ENCODE measurements at places on chromosomes 12 and 14.

- ATAC-seq, result no peak
Measured at GRCh38 chr14:97387252-97387874, 590.2 kb downstream of the VRK1 start.

DNA sequence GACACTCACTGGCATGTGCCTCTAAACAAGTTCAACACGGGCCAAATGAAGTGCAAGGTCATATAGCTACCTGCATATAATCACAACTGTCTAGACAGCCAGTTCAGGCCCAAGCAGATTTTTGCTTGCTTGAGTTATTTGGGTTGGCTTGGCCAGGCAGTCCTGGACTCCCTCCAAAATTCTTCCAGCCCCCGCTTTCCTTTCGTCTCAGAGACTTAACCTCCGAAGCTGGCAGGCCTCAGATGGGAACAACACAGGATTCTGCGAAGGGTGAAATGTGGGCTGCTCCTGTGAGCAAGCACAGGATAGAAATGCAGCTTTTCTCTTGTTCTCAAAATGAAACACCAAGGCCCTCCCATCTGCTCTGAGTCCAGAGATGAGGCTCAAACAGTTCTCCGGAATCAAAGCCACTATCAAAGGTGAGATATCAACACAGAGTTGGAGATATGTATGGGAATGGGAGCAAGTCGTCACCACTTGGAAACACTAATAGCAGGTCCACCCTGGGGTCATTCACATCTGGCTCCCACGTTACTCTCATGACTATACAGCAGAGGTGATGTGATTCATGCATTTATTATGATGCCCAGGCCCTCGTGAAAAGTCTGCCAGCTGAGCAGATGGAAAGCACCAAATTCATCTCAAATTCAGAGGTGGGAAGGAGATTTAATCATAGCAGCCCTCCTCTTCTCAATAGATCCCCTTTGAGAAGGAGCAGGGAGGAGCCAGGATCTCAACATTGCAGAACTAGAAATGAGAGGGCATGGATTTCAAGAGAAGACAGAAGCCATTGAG is 389.8 kb downstream of the NUAK1 start:
- no peak for ATAC-seq

DNA sequence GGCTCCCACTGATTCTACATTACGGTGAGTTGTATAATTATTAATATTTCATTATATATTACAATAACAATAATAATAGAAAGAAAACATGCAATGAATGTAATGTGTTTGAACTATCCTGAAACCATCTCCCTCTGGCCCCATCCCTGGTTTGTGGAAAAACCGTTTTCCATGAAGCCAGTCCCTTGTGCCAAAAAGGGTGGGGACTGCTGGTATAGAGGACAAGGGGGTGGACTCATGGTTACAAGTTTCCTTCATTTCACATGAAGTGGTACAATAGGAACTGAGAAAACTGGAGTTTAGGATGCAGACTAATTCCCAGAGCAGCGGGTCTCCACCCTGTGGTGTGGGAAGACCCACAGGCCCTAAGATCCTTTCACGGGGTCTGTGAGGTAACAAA is 3.0 kb upstream of the C1RL start:
- no peak for ATAC-seq

DNA sequence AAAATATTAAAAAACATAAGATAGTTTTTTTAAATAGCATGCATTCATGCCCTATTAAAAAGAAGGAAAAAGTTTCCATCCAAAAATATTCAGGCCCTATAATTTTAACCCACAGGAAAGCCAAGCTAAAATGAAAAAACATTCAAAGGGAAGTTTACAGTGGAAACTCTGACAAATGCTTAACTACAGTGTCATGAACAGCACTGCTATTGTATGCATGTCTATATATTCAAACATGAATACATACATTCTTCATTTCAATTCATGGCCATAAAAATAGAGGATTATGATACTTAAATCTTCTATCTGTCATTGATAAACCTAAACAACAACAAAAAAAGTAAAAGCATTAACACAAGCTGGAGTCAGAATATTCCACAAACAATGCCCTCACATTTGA is 67.4 kb downstream of the PPP2R5E start:
- no peak for ATAC-seq

DNA sequence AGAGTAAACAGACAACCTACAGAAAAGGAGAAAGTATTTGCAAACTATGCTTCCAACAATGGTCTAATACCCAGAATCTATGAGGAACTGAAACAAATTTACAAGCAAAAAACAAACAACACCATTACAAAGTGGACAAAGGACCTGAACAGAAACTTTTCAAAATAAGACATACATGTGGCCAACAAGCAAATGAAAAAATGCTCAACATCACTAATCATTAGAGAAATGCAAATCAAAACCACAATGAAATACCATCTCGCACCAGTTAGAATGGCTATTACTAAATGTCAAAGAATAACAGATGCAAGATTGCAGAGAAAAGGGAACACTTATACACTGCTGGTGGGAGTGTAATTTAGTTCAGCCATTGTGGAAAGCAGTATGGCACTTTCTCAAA is 125.8 kb downstream of the C12orf42 start:
- no peak for ATAC-seq

DNA sequence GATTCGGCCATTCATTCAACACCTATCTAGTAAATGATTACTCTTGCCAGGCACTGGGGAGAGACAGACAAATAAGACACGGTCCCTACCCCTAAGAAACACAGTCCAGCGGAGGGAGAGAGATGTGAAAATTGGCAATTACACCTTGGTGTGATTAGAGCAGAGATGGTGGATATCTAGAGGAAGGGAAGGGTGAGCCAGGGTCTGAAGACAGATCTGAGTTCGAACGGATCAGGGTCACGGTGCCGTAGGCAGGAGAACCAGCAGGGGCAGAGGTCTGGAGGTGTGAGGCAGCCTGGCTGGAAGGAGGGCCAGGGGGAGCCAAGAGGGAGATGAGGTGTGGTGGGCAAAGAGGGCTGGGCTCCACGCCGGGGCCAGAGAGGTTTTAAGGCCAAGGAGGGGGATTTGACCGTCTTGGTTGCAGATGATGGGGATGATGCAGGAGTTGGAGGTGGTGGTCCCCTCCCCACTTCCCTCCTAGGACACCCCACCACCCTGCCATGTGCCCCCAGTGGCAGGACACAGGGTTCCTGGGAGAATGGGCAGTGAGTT is 27.1 kb downstream of the FAM222A start:
- ATAC-seq, result no peak

DNA sequence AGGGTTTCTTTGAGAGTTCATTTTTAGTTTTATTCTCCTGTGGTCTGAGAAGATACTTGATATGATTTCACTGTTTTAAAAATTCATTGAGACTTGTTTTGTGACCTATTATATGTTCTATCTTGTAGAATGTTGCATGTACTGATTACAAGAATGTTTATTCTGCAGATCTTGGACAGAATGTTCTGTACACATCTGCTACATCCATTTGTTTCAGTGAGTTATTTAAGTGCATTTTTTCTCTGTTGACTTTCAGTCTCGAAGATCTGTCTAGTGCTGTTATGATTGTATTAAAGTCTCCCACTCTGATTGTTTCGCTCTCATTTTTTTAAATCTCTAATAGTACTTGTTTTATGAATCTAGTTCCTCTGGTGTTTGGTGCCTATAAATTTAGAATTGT is 1319.8 kb downstream of the TMEM121 start:
- ATAC-seq, result no peak

- no peak for ATAC-seq
Measured at GRCh38 chr14:105151084-105151837, 17.3 kb downstream of the JAG2 start.

DNA sequence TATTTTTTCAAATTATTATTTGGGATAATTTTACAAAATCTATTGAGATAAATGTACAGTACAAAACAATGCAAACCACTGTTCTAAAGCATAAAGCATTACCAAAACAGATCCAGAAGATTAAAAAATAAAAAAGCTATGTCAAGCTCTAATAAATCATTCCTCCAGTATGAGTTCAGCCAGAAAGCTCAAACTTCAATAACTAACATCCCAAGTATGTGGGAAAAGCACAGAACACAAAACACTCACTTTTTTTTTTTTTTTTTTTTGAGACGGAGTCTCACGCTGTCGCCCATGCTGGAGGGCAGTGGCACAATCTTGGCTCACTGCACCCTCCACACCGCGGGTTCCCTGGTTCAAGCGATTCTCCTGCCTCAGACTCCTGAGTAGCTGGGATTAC is 11.3 kb downstream of the SAV1 start:
- ATAC-seq, result no peak

- no peak for ATAC-seq
Measured at GRCh38 chr14:72104011-72104613, 171.9 kb downstream of the RGS6 start.

GRCh38 chr12:87051621-87052020 is 795.4 kb upstream of the MGAT4C start:
- no peak for ATAC-seq

DNA sequence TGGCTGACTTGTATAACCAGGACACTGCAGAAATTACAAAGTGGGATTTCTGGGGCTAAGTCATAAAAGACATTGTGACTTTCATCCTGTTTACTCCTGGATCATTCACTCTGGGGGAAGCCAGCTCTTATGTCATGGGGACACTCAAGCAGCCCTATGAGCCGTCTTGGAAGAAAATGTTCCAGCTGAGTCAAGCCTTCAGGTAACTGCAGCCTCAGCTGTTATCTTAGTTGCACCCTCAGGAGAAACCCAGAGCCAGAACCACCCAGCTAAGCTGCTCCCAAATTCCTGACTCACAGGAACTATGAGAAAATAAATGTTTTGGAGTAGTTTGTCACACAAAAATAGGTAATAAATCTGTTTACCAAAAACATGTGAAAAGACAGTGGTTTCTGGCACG is 43.1 kb upstream of the GXYLT1 start:
- no peak for ATAC-seq

DNA sequence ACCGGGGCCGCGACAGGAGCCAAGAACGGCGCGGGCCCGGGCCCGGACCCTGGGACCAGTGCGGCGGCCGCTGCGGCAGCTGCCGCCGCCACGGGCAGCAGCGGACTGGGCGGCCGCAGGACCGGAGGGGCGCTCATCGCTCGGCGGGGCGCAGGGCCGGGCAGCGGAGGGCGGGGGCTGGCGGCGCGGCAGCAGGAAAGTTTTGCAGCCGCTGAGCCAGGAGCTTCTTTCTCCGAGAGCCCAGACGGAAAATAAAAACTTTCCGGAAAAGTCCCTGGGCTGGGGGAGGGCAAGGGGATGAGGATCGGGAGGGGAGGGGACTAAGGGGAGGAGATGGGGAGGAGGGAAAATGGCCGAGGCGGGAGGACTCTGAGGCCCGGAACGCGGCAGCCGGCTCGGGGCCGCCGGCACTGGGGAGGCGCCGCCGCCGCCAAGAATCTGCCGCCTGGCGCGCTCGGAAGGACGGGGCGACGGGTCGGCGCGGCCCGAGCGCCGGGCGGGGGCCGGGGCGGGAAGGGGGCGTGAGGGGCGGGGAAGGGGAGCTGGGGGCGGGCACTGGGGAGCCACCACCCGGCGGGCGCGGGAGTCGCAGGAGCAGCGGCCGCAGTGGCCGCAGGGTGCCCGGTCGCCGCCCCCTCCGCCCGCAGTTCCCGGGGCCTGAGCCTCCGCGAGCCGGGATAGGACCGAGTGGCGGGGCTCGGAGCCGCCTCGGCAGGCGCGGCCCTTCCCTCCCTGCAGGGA is at the start of gene PRKD1:
TSS of gene PRKD1 (minus strand) at position 472 of the 741 bp plus-strand sequence.
- peak; percentile 77 for ATAC-seq

DNA sequence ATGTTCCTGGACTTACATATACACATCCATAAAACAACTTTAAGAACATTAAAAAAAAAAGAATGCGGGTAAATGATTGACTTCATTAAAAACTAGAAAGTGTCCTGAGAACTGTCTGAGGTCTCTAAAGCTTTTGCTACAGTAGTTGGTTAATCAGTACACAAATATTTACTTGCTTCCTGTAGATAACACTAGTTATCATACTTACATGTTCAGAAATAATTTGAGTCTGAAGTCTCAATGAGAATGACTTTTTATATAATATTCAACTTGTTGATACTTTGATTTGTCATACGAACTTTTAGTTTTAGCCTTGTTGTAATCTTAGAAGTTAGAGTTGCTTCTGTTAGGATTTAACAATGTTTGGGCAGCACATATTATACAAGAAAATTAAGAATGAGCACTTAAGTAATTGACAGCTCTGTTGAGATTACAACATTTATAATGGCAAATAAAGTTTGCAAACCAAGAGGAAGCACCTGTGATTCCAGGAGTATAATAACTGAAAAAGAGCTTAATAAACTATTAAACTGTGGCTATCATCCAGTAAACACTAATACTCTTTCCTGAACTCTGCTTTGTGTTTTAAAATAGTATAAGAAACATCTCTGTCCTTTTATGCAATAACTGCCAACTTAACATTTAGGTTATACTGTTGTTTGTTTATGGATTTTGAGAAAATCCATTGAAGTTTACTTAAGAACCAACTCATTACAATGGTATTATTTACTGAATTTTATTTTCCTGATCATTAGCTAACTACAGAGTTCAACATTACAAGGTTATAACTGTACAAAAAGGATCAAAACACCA is 131.7 kb downstream of the MIPOL1 start:
- ATAC-seq, result no peak

DNA sequence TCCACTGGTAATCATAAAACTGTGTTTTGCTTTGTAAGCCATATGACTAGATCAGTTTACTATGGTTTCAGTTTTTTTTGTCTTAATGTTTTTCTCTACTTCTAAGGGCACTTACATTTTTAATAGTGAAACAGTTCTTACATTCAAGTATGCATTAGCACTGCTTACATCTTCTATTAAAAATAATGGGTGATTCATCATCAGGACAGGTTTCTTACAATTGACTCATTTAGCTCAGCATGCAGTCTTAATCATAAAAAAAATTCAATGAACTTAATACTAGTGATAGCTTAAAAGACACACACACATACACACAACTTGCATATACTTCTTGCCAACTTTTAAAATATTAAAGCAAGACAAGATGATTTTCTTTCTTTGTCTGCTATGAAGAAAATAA is 845.7 kb upstream of the USP15 start:
- no peak for ATAC-seq

DNA sequence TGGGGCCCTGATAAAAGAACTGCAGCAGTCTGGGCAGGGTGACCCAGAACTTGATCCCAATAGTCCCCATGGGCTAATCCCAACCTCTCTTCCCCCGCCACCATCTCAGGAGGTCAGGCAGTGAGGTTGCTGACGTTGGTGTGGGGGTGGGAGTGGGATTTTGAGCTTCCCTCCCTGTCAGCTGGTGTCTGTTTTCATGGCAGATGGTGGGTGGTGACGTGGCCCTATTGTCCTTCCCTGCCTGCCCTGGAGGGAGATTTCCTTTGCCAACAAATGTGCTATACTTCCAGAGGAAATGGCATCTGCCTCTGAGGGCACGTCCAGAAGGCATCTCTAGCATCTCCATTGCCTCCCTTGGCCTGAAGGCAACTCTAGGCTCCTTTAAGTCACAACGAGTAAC is 37.7 kb downstream of the NEUROD4 start:
- ATAC-seq, result peak; percentile 68
